Activated T-helper 1 cell treated with Interleukin-2 at 50 U/mL for 16 hours (primary cell): ENCODE measurements at places on chromosomes 2 and 18.

- DNase-seq, result no peak
These were observed 17.0 kb downstream of the GMCL1 start for GRCh38 chr2:69846182-69847067.

GRCh38 chr18:10022365-10022764 is 108.5 kb downstream of the VAPA start:
- no peak for DNase-seq

GRCh38 chr18:3281456-3282400 is 19.8 kb downstream of the MYL12B start:
- DNase-seq, result no peak

- DNase-seq, result no peak
These were observed 51.5 kb downstream of the PLB1 start for GRCh38 chr2:28547223-28547860.

DNA sequence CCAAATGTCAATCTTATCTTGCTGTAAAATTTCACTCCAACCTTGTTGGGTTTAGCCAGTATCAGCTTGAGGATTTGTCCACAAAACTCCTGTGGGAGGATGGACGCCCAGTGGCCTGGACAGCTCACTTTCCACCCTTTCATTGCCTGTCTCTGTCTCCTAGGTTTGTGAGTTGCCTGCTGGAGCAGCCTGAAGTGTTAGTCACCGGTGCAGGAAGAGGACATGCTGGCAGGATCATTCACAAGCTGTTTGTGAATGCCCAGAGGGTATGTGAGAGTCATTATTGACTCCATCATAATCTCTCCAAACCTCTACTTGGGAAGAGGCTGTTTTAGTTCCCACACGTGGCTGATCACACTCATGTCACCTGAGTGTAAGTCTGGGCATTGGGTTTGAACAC is 112.3 kb downstream of the RAB3GAP1 start:
- DNase-seq, result no peak

DNA sequence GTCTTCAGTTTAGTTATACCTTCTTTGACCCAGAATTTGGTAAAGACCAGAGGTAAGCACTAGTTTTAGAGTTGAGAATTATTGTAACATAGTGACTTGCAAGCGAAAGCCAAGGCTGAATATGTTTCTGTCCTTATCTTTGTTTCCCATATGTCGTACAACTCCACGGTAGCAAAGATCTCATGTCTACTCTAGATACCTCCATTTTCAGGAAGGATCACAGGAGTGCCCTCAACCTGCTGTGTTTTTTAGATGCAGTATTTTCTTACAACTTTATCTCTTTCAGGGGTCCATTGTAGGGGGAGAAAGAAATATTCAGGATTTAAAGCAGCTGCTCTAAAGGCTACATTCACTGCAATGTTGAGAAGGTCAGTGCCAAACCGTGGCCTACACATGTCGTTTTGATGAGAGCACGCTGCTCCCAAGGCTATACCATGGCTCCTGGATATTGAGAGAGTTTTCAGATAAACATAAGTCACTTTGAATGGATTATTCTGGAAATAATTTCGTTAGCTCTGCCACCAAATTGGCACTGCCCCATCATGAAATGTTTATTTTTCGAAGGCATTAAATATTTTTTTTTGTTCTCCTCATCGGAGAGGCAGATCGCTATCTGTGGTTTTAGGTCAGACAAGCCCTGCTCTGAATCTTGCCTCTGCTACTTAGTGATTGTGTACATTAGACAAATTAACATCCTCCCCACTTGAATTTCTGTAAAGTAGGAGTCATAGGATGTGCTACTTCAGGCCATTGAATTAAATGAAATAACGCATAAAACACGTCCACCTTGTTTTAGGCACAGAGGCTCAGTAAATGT is 2.1 kb downstream of the RHBDD1 start:
- no peak for DNase-seq

DNA sequence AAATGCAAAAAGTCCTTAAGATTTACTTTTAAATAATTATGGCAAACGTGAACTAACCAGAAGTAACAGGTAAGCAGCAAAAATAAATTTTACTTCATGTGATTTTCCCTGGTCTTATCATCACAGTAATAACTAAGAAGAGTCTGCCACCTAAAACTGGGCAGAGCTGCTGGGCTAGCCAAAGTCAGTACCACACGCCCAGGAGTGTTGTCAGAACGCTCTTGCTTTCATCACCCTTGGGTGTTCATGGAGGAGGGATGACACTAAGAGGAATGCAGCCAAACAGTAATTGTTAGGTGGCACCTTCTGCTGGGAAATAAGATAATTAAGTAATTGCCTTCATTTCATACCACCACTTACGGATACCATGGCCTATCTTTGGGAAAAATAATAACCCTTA is 92.0 kb upstream of the NEUROD1 start:
- no peak for DNase-seq

DNA sequence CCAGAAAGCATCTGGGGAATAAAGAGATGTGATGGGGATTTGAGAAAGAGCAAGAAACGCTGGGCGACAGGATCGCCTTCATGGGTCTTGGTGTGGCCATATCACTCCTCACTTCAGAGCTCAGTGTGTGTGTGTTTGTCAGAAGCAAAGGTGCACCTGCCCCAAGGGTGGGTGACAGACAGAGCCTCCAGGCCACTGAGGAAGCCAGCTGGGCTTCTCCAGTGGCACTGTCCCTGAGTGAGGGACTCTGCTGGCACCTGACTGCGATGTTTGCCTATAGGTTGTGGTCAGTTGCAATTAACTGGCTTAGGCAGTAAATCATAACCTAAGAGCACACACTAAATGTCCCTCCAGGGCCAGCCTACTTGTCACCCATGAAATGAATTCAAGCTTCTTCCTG is 23.5 kb upstream of the GNAL start:
- DNase-seq, result no peak

DNA sequence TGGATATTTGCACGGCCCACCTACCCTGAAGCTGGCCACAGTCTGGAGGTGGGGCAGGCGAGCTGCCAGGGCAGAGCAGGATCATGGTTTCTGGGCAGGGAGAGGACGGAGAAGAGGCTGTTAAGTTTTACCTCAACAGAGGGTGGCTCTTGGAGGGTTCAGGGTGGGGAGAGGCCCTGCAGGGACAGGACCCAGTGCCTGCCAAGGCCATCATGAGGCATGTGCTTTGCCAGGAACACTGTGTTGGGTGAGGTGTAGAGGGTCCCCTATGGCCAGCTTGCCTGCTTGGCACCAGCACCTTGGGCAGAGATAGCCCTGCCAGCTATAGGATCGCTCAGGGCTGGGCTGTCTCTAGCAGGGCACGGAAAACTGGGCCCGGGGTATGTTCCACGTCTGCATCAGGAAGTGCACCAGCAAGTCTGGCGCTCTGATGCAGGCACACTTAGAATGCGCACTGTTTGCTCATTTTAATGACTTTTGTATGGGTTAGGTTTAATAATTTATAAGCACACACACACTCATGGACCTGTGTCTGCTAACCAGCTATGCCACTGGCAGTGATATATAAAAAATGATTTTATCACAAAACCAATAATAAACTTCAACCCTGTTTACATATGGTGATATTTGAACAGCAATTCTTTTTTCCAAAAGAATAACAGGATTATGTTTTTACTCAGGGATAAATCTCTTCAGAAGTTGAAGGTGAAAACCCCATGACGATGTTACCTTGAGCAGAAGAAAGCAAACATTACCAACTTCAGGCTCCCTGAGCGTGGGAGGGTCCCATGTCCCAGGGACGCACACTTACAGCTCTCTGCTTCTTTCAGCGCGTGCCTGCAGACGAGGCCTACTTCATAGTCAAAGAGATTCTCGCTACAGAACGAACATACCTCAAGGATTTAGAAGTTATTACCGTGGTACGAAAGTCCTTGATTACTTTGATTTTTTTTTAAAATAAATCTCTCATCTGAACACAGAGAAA is 46.4 kb downstream of the STK25 start:
- DNase-seq, result no peak

DNA sequence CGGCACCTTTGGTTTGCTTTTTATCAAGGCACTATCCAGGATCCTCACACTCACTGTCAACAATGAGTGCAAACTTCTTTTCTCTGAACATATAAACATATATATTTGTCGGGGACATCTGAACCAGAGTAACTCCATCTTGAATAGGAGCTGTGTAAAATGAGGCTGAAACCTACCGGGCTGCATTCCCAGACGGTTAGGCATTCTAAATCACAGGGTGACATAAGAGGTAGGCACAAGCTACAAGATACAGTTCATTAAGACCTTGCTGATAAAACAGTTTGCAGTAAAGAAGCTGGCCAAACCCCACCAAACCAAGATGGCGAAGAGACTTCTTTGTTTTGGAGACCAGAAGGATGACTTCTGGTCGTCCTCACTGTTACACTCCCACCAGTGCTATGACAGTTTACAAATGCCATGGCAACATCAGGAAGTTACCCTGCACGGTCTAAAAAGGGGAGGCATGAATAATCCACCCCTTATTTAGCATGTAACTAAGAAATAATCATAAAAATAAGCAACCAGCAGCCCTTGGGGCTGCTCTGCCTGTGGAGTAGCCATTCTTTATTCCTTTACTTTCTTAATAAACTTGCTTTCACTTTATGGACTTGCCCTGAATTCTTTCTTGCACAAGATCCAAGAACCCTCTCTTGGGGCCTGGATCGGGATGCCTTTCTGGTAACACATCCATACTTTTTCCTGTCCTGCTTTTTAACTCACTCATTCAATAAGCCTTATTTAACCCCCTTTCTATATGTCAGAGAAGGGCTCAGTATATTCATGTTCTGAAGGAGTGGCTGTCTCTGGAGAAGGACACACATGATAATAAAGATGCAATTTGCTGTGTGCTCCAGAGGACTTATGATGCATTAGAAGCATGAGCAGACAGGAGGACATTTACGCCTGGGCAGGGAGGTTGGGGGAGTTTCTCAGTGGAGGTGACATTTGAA is 65.4 kb downstream of the TACR1 start:
- no peak for DNase-seq

DNA sequence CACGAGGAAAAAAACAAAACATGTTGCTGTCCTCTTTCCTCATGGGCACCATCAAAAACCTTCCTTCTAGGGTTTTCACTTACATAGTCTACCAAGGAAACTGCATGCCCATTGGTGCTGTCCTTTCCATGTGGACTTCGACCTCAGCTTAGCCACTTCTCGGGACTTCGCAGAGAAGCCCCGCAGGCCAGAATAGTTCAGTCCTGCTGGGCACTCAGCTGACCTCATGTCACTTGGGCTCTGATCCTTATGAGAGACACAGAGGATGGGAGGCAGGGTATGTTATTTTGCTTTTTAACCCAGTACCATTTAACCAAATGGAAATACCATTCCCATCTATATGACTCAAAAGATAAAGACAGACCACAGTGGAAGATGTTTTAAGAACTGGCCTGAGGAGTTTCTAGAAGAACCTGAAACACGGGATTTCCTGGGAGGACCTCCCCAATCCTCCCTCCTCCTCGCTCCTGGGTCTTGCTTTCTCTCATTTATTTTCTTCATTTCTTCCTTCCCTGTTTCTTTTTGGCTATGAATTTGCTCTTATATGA is 28.4 kb downstream of the AAK1 start:
- no peak for DNase-seq

DNA sequence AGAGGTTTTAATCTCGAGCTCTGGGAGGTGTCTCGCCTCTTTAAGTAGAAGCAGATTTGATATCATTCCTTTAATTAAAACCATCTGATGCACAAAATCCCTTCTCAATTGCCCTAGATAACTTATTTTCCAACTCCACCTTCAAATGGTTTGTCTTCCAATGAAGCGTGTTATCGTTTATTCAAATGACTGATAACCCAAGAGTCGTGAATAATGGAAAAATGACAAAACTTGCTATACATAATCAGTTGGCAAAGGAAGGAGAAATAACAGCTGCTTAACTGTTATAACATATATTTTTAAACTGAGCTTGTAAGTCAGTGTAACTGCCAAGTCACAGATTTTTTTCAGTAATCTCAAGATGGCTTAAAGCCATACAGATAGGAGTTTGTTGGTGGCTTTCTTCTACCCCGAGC is 144.6 kb downstream of the QPCT start:
- DNase-seq, result no peak

- no peak for DNase-seq
These were observed 304.0 kb downstream of the DYSF start for GRCh38 chr2:71757351-71757750.

GRCh38 chr2:160387558-160388262 is 105.9 kb downstream of the RBMS1 start:
- DNase-seq, result no peak

DNA sequence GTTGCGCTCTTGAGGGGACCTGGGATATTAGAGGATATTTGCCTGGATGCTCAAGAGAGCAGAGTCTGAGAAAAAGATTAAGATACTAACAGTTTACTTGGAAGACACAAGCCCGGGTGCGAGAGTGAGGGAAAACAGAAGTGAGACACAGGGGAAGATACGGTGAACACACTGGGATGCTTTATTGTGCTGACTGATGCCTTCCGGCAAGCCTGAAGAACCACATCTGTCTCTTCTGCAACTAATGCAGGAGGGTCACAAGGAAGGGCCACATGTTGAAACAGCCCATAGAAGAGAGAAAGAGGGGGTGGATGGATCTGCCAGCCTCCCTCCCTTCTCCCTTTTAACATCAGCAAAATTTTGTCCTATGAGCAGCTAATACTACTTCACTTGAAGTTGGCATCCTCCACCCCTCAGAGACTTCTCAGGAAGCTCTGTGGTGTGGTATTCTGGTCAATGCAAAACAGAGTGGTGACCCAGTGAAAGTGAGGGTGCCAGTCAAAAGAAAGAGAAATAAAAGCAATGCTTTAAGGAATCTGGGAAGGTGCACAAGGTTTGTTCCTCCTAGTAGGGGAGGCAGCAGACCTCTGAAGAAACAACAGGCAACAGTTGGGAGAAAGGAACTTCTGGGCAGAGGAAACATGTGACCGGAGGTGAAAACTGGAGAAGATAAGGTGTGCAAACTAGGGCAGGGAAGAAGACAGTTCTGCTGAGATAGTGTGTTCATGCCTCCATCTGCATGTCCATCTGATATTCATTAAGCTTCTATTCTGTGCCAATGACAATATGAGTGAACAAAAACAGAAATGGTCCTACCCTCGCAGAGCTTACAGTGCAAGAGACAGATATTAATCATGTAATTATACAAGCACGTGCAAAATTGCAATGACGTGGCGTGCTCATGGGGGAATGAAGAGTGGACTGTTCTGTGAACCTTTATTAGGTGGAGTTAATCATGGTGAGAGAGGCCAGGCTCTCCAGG is 107.1 kb downstream of the LYPD6B start:
- DNase-seq, result no peak

- DNase-seq, result no peak
These were observed 178.4 kb upstream of the TPO start for GRCh38 chr2:1234731-1235308.

- peak; percentile 17 for DNase-seq
These were observed at the start of gene EDAR for GRCh38 chr2:108988796-108989713. Gene EDAR (minus strand): TSS chr2:108989220. CDS start chr2:108931014, 58,206 bp downstream.

GRCh38 chr2:43024515-43025011 is 201.8 kb downstream of the ZFP36L2 start:
- DNase-seq, result no peak

- no peak for DNase-seq
These were observed 767 bp upstream of the CCDC102B start for GRCh38 chr18:68796936-68797690.

DNA sequence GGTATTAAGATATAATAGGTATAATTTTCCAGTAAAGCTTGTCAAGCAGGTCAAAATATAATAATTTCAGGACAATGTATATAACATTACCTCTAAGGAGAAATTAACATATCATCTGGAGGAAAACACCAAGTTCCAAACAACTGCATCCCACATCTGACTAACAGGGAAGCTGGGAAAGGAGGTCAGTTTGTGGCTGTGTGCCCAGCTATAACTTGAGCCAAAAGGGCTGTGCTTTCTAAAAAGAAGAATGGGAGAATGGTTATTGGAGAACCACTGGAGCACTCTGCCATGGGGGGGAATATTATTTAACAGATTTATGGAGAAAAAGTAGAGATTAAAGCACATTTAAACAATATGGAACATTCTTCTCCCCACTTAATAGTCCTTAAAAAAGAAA is 390.6 kb upstream of the PKDCC start:
- no peak for DNase-seq
